ENCODE measurements at places on chromosomes 13 and 19. TPM values are rescaled to one million over a fixed set of nuclear protein-coding genes. Genes with fewer than 3 reads are reported as not detected.
A peak's percentile ranks its signal among the peaks of the same experiment; 100 is the strongest.

DNA sequence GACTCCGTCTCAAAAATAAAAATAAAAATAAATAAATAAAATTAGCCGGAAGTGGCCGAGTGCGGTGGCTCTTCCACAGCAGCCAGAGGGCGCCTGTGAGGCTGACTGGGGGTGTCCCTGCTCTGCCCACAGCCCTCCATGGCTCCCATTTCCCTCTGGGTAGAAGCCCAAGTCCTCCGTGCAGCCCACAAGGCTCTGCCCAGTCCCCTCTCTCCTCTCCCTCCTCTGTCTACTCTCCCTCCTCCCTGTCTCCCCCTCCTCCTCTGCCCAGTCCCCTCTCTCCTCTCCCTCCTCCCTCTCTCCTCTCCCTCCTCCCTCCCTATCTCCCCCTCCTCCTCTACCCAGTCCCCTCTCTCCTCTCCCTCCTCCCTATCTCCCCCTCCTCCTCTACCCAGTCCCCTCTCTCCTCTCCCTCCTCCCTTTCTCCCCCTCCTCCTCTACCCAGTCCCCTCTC is 20.4 kb downstream of the MISP start:
- peaks cover 6% of the 10 kb centered on the region for H3K4me1 ChIP-seq
- no peaks in the 10 kb centered on the region for H3K36me3 ChIP-seq
- H3K4me3 ChIP-seq, result no peak overlapping the region
- no peaks in the 10 kb centered on the region for H3K27me3 ChIP-seq
- H3K27ac ChIP-seq, result no peak overlapping the region

DNA sequence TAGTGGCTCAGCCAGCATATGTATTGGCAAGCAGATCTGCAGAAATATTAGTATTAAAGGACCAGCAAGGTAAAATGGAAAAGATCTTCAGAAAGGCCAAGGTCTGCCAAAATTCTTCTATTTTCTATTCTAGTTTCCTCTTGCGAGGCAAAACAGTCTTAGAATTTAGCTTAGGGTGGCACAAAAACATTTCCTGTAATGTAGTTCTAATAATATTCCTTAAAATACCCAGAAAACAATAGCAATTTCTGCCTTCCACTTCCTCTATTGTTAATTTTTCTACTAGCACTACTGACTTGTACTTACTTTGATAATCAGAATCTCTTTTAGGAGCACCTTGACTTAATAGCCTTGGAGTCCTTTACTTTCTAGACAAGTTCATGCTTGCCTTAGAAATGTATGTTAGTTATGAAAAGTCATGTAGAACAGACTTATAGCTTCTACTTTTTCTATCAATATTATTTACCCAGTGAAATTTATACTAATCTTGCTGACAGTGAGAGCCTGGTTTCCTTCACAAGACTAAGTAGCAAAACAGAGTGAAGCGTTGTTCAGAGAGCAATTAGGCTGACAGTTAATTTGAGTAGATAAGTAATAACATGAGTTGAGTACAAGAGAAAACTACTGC is 23.9 kb upstream of the LPAR6 start:
- H3K4me1 ChIP-seq, result peaks cover 12% of the 10 kb centered on the region
- no peaks in the 10 kb centered on the region for H3K27me3 ChIP-seq
- DNase-seq, result no peak
- no peak overlapping the region for H3K27ac ChIP-seq

DNA sequence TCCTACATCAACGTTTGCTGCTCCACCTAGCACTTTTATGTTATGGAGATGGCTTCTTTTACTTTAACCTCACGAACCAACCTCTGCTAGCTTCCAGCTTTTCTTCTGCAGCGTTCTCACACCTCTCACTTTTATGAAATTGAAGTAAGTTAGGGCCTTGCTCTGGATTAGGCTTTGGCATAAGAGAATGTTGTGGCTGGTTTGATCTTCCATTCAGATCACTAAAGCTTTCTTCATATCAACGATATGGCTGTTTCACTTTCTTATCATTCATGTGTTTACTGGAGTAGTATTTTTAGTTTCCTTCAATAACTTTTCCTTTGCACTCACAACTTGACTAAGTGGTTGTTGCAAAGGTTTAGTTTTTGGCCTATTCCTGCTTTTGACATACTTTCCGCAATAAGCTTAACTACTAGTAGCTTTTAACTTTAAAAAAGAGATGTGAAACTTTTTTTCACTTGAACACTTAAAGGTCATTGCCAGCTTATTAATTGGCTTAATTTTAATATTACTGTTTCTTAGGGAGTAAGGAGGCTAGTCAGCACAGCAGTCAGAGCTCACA is 60.0 kb upstream of the SPRY2 start:
- no peak for DNase-seq
- H3K36me3 ChIP-seq, result no peaks in the 10 kb centered on the region
- no peak overlapping the region for H3K27ac ChIP-seq
- H3K4me1 ChIP-seq, result no peaks in the 10 kb centered on the region

GRCh38 chr13:64662887-64663593 is 2567.1 kb downstream of the PCDH9 start:
- H3K36me3 ChIP-seq, result no peaks in the 10 kb centered on the region
- no peaks in the 10 kb centered on the region for H3K4me1 ChIP-seq
- no peak overlapping the region for H3K27ac ChIP-seq
- no peak overlapping the region for H3K4me3 ChIP-seq

- peak overlapping the region; percentile 76 for H3K4me3 ChIP-seq
- H3K27me3 ChIP-seq, result peaks cover 8% of the 10 kb centered on the region
- no peak overlapping the region for H3K27ac ChIP-seq
- peaks cover 5% of the 10 kb centered on the region for H3K4me1 ChIP-seq
- no peaks in the 10 kb centered on the region for H3K36me3 ChIP-seq
Observed at GRCh38 chr19:2610637-2611482, 91.6 kb downstream of the GNG7 start.

GRCh38 chr13:37106642-37107041 is 1.2 kb upstream of the CSNK1A1L start:
- no peak overlapping the region for H3K4me3 ChIP-seq
- H3K4me1 ChIP-seq, result peaks cover 8% of the 10 kb centered on the region
- no peaks in the 10 kb centered on the region for H3K27me3 ChIP-seq
- no peak for DNase-seq
- H3K36me3 ChIP-seq, result no peaks in the 10 kb centered on the region
- no peak overlapping the region for H3K27ac ChIP-seq

- peaks cover 28% of the 10 kb centered on the region for H3K4me1 ChIP-seq
- no peak overlapping the region for H3K27ac ChIP-seq
- H3K27me3 ChIP-seq, result no peaks in the 10 kb centered on the region
Observed at GRCh38 chr13:83281654-83282053, 600.6 kb downstream of the SLITRK1 start.

- no peaks in the 10 kb centered on the region for H3K36me3 ChIP-seq
- H3K4me1 ChIP-seq, result peaks cover 10% of the 10 kb centered on the region
- H3K4me3 ChIP-seq, result no peak overlapping the region
- DNase-seq, result no peak
Observed at GRCh38 chr19:36049080-36049698, 4.9 kb downstream of the THAP8 start.

CKM gene
- not detected for total RNA-seq
